ENCODE measurements at places on chromosomes 3 and 15. TPM values are rescaled to one million over a fixed set of nuclear protein-coding genes. Genes with fewer than 3 reads are reported as not detected.

Gene NOX5
- 1.3 TPM for polyA plus RNA-seq

Gene TMEM42
- 17.8 TPM for polyA plus RNA-seq

Gene CASR
- polyA plus RNA-seq, result 22.2 TPM

Gene TTLL13
- 0.31 TPM for polyA plus RNA-seq

Gene TMEM212
- 0.21 TPM for polyA plus RNA-seq

Gene MYO5C
- 24.6 TPM for polyA plus RNA-seq

GRCh38 chr3:181609030-181609767 is 102.5 kb upstream of the SOX2 start:
- DNase-seq, result no peak

- no peak for DNase-seq
Observed at GRCh38 chr3:64856977-64857516, 169.2 kb upstream of the ADAMTS9 start.

- DNase-seq, result no peak
Observed at GRCh38 chr15:60913900-60914299, 315.2 kb downstream of the RORA start.

- DNase-seq, result no peak
Observed at GRCh38 chr3:100087198-100087597, 27.1 kb downstream of the FILIP1L start.

GRCh38 chr3:39414421-39414907 is 7.9 kb downstream of the RPSA start:
- no peak for DNase-seq

DNA sequence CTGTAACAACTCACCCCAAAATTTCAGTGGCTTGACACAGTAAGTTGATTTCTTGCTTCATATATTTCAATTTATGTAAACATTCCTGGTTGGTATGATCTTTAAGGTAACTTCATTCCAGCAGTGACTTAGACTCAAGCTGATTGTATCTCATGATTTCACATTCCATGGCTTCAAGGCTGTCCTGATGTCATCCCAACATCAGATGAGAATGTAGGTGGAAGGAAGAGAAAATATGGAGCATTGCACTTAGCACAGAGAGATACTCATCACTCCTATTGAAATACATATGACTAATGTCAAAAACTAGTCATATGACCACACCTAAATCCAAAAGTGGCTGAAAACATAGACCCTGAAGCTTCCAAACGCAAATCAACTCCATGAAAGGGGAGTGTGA is 793.8 kb downstream of the TBL1XR1 start:
- no peak for DNase-seq

GRCh38 chr3:38644016-38644661 is 5.3 kb downstream of the SCN5A start:
- no peak for DNase-seq

DNA sequence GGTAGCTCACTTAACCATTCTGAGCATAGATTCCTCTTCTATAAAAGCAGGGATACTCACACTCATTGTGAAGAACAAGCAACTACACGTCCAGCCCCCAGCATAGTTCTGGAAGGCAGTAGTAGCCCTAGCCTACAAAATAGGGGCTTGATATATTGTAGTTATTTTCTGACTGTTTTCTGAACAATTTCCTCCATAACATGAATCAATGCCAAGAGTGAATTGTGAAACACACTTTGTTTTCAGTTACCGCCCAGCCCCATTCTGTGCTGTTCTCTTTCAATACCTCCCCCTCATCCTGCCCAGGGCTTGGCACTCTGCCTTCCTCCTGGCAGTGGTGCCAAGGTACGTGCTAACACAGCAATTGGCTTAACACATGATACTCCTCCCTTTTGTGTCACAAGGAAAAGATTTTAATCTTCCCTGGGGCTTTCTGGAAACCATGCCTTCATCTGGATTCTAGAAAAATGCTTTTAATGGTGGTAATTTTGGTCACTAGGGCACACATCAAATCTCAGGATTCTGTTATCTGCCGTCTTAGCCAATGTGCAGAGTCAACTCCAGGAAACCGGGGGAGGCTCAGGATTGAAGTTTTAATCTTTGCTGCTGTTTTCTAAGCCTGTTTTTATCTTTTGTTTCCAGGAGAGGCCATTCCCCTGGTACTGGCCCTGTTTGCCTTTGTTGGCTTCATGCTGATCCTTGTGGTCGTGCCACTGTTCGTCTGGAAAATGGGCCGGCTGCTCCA is 37.2 kb downstream of the IL20RB start:
- no peak for DNase-seq

Data from left renal pelvis (tissue), 4 donors.